Stimulated activated CD4-positive, alpha-beta T cell treated with anti-CD3 and anti-CD28 coated beads, Interleukin-15, amount 100 ng/mL, for 1 hour (primary cell): ENCODE measurements at places on chromosomes 3 and 15.

GRCh38 chr15:67187351-67187854 is 67.1 kb downstream of the AAGAB start:
- DNase-seq = no peak

- no peak for DNase-seq
Measured at GRCh38 chr15:63083541-63083940, 38.1 kb upstream of the LACTB start.

- no peak for DNase-seq
Measured at GRCh38 chr3:161314836-161315395, 56.4 kb downstream of the SPTSSB start.

DNA sequence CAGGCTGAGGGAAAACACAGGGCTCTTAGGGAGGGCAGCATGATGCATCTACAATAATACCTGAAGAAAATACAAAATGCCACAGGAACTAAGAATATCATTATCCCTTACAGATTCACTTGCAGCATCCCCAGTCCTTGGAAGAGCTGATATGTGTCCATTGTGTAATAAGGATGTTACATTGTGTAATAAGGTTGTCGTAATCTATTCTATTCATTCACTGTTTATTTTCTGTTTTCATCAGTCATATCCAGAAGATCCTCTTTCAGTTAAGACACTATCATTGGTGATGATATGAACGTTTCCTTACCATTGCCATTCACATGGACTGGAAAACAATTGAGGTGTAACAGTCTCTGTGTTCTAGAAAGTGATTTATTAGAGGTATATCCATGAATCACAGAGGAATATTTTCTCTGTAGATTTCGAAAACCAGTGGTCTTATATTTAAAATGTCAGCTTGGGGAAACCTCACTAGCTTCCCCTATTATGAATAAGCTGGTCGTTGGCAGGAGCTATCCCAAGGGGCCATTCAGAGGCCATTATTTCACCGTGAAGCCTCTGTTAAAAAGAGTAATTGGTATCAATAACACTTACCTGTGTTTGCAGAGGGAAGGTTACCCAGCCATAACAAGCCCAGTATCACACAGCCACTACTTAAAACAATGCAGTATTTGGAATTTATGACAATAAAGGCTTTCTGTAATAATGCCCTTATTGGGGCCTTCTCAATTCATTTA is 241.1 kb downstream of the ZNF385D start:
- no peak for DNase-seq

- DNase-seq = no peak
Measured at GRCh38 chr3:188468196-188468595, 314.2 kb downstream of the LPP start.

- no peak for DNase-seq
Measured at GRCh38 chr3:167346171-167346570, 33.9 kb downstream of the ZBBX start.

DNA sequence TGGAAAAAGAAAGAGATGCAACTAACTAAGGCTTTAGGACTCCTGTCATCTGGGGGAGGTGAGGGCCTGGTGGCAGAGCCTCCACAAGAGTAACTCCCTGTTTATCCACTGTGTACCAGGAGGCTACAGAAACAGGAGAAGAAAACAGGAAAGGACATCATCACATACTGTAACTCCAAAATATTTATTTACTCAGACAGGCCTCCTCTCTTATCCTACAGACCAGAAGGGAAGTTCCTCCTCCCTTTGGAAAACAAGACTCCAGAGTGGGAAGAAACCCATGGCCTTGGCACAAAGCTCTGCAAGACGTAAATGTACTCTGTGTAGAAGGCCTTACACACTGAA is 40.1 kb upstream of the AKAP13 start:
- no peak for DNase-seq

DNA sequence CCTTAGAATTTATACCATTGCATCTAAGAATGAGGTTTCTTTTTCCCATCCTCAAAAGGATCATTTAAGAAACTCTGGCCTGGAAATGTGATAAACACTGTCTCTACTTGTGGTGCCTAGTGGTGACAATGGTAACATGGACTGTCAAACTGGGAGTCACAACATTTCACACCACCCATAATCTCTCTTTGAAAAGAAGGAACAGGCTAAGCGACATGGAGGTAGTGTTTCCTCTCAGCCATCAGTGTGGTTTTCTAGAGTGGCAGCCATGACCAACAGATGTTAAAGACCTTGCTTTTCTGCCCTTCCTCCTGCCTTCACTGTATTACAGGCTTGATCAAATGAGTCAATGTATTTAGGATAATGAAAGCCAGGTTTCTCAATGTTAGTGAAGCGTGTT is 283.1 kb upstream of the STAC start:
- no peak for DNase-seq

- DNase-seq = no peak
Measured at GRCh38 chr3:47520756-47521155, 7.2 kb upstream of the ELP6 start.

DNA sequence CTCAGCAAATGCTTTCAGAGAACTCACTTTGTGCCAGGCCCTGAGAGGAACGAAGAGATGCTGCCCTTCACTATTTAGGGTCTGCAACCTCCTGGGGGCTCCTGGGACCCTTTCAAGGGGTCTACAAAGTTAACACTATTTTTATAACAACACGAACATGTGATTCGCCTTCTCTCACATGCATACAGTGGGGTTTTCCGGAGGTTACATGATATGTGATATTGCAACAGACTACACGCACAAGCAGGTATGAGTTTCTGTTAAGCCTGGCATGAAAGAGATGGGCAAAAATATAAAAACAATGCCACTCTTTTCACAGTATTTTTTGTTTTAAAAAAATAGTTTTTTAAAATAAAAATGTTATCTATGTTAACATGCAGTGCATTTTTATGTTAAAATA is 10.3 kb downstream of the STARD5 start:
- no peak for DNase-seq

DNA sequence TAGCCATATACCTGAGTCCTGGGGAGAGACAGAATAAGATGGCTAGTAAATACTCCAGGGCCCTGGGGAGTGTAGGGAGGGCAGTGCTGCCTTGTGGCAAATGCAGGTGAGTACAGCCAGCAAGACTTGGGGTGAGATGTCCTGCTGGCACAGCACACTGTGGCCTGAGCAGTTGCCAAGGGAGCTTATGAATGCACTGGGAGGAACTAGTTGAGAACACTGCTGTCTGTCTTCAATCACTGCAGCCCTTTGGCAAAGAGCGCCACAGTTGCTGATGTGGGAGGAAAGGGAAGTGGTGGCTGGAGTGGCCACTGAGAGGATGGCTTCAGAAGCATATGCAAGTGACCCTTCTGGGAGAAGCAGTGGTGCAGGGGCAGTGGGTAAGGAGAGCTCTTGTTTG is 264.6 kb downstream of the RORA start:
- no peak for DNase-seq

DNA sequence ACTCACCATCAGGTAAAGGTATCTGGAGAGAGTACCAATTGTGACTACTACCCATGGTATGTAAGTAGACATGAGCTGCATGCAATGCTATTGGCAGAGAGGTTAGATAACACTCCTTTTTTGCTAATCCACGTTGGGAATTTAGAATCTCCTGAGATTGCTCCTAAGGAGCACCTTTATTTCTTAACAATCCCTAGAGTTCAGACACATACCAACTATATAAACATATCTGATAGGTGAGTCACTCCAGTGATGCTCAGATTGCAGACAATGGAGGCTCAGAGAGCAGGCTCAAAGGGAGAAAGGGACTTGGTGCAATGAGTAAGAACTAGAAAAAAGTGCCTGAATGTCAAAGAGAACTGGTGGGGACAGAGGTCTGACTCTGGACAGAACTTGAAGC is 47.0 kb upstream of the LRRFIP2 start:
- DNase-seq = no peak

DNA sequence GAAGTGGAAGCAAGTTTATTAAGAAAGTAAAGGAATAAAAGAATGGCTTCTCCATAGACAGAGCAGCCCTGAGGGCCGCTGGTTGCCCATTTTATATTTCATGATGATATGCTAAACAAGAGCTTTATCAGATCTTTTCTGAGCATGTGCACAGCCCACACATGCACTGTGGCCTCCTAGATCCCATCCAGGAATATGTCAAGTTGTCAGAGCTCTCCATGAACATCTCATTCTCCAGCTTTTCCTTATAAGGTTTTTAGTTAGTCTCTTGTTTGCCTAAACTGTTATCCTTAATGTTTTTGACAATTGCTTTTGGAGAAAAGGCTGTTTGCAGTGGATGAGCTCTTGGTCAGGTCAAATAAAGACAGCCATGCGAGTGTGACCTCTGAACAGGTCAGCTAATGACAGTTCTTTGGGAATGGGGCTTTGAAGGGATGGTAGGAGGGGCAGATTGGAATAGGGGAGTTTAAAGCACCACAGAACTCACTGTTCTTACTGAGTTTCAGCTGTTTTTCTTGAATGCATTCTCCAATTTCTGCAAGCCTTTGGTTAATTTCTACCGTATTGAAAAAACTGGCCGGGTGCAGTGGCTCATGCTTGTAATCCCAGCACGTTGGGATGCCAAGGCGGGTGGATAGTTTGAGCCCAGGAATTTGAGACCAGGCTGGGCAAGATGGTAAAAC is 69.4 kb upstream of the CRTC3 start:
- DNase-seq = no peak

- no peak for DNase-seq
Measured at GRCh38 chr3:81354119-81354518, 407.3 kb downstream of the GBE1 start.

DNA sequence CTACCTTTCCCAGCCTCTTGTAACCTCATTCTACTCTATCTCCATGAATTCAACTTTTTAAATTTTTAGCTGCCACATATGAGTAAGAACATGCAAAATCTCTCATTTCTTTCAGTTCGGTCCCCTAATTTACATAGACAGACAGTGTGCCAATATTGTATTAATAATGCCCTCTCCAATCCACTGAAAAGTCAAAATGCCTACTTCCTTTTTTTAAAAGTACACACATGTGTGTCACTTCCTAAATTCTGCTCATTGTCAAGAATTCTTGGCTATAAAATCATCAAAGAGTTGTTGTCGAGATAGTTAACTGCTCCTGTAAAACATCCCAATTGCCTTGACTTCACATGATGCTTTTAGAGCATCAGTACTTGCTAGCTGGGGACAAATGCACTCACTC is 84.2 kb upstream of the IL12A start:
- no peak for DNase-seq

DNA sequence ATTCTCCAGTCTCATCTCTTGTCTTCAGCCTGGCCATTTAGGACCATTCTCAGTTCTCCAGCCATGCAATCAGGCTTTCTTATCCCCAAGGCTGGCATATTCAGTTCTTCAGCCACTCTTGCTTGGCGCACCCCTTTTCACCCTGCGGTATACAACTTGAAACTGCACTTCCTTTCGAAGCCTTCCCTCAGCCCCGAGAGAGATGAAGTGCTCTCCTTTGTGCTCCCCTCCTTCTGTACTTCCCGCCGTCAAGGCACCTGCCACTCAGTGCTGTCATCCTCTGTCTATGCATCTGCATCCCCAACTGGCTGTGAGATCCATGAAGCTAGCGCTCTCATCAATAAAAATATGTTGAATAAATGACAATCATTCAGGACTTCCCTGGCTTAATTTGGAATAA is 45.7 kb downstream of the MORC1 start:
- DNase-seq = no peak

- no peak for DNase-seq
Measured at GRCh38 chr3:71214797-71215196, 368.7 kb downstream of the FOXP1 start.

DNA sequence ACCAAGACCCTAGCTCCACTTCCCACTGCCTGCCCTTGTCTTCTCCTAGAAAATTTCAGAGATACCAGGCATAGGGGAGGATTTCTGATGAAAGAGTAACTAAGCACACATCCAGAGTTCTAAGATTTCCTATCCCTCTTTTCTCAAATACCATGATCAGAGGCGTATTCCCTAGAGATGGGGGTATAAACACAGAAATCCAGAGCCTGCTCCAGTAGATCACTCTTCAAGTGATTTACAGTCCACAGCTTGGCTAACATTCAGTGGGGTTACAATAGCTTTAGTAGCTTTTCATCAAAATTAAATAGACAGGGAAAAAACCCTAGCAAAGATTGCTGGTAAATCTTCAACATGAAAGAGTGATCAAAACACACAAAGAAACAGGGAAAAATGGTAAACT is 800.7 kb upstream of the GRM7 start:
- no peak for DNase-seq

GRCh38 chr3:194185221-194185620 is 49.3 kb downstream of the HES1 start:
- no peak for DNase-seq

GRCh38 chr3:149536429-149536828 is 61.9 kb downstream of the TM4SF4 start:
- DNase-seq = no peak

DNA sequence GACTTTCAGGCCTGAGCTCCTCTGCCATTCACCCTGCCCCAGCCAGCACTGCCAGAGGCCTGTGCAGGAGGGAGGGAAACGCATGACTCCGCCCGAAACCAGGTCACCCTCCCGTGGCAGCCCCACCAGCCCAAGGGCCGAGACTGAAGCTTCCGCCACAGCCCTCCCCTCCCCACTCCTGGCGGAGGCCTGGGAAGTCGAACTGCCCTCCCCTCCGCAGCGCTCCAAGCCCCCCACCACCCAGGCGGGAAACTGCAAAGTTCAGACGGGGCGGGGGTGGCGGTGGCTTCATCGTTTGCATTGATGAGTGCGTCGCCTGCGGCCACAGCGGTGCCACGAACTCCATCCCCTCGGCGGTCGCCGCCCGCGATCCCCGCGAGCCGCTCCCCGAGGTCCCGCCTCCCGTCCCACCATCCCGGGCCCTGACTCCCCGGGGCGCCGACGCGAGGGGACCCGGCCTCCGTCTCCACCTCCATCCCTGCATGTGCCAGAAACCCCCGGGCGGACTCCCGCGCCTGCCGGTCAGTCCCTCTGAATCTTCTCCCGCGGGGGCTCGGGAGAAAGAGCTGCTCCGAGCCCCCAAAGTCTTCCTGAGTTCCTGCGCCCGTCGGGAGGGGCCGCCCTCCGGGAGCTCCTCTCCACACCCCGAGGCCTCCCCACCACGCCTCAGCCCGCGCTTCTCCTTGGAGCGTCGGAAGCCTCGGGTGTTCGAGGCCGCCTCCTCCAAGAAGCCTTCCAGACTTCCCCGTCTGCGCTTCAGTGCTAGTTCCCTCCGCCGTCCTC is 698 bp downstream of the MELTF start:
- DNase-seq = no peak
